ENCODE measurements at places on chromosomes 16 and 17.

- DNase-seq, result no peak
Observed at GRCh38 chr16:53908731-53909130, 204.8 kb downstream of the FTO start.

GRCh38 chr16:48136547-48137360 is 19.0 kb downstream of the ABCC12 start:
- DNase-seq, result peak; percentile 75

DNA sequence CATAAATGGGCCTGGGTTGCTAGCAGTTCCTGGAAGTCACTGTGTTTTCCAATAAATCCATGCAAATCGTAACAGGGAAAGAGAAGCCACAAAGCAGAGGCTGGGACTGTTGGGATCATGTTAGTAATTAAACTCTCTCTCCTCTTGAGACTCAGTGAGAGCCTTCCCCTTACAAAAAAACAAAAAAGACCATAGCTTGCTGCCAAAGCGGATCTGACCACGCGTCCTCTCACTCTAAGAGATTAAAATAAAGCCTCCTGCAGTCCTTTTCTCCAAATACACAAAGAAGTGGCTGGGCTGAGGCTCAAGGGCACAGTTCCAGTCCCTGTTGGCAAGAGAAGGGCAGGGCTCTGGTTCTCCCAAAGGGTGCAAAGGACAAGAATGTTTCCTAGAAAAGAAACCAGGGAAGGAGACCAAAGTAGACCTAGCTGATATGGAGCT is 38.5 kb downstream of the PIGL start:
- no peak for DNase-seq

DNA sequence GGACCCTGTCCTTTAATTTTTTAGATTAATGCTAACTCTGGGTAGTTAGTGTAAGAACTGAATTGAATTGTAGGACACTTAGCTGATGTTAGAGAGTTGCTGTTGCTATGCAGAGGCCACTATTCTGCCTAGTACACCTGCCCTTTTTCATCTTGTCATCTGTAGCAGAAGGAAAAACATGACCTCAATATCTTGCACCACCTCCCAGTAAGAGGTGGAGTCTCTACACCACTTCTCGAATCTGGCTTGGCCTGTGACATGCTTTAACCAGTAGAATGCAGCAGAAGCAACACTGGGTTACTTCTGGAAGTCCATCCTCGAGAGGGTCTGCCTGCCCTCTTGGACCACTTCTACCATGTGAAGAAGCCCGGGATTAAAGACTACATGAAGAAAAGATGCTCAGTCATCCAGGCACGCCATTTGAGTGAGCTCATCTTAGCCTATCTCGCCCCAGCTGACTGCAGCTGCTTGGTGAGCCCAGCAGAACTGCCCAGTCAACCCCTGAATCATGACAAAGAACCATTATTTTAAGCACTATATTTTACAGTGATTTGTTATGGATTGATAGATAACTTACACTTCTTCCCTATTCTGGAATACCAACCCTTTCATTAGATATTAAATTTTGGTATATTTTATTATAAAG is 153.5 kb downstream of the MYO1D start:
- no peak for DNase-seq

DNA sequence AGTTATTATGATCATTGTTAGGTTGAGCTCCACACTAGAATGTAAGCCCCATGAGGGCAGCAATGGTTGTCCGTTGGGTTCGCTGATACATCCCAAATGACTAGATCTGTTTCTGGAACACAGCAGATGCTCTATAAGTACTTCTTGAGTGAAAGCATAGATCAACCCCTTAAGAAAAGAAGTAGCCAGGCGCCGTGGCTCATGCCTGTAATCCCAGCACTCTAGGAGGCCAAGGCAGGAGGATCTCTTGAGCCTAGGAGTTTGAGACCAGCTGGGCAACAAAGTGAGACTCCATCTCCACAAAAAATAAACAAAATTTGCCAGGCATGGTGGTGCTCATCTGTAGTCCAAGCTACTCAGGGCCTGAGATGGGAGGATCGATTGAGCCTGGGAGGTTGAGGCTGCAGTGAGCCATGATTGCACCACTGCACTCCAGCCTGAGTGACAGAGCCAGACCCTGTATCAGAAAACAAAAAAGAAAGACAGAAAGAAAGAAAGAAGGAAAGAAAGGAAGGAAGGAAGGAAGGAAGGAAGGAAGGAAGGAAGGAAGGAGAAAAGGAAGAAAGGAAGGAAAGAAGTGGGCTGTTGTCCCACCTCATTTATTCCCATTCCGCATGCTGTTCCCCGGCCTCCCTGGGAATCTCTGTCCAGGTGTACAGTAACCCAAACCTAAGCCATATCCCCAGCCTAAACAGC is 54.4 kb upstream of the RPL38 start:
- DNase-seq, result no peak

DNA sequence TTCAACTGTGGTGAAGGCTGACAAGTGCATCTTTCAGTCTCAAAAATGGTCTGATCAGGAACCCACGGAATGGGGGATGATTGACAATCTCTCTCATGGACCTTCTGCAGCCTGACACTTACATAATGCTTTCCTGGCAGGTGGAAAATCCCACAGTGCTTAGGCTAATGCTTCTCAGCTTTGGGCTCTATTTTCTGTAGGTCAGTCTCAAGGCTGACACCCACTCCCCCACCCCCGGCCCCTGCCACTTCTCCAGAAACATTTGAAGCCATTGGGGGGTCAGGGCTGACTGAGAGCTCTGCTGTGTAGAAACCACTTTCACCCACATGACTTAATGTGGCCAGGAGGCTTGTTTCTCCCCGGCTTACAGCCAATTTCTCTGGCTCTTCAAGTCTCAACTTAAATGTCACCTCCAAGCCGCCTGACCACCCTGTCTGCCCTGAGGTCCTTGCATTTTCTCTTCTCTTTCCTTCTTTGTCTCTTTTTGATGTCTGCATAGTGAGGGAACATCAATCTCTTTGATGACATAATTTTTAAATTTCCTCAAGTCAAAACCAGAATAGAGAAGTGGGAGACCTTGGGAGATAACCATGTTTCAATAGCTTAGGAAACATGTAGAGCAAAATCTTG is 16.7 kb upstream of the IRF8 start:
- no peak for DNase-seq

DNA sequence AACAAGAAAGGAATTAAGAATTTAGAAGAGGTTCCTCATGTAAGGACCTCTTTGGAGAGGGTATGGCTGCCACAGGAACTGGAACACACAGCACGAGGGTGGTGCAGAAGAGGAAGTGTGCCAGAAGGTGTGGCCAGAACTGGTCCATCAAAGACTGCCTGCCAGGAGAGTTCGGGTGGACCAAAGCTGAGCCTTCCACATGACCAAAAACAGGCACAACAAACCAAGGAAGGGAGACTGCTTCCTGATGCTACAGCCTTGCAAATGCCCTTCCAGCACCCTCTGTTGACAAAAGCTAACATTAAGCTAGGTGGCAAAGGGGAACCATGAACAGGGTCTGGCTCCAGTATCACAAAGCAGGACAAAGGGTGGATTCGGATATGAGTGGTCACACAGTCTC is 125.8 kb upstream of the TMEM97 start:
- no peak for DNase-seq

- peak; percentile 65 for DNase-seq
Observed at GRCh38 chr16:28823873-28824716, 1.3 kb downstream of the ATXN2L start.

DNA sequence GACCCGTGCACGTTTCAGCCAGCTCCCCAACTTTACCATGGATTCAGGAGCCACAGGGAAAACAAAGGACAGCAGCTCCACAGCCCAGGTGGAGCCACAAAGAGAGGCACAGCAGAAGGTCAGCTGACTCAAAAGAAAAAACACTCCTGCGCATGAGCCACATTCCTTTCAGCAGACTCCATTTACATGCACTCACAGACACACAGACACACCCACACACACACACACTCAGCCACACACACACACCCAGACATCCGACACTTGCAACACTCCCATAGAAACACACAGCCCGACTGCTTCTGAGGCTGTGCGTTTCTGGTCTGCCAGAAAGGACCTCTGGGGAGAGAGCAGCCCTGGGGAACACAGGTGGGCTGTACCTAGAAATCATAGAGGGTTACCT is 2335.5 kb downstream of the TP53TG3F start:
- no peak for DNase-seq

- DNase-seq, result no peak
Observed at GRCh38 chr17:81808778-81809555, 5.0 kb downstream of the GCGR start.

DNA sequence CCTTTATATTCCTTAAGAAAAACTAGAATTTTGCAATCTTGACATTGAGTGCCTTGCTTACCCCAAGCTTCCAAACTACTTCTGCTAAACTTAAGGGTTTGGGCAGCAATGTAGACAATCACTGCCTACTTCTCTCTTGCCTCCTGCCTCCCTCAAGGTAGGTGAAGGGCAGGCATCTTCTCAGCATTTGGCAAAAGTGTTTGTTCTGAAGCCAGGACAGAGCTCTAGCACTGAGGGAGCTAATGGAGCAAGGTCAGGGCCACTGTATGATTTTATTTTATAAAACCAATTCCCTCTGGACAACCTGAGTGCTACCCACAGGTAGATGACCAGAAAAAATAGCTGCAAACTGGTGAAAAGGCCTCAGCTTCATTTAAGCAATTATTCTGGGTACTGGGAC is 111.8 kb downstream of the IRX3 start:
- no peak for DNase-seq

DNA sequence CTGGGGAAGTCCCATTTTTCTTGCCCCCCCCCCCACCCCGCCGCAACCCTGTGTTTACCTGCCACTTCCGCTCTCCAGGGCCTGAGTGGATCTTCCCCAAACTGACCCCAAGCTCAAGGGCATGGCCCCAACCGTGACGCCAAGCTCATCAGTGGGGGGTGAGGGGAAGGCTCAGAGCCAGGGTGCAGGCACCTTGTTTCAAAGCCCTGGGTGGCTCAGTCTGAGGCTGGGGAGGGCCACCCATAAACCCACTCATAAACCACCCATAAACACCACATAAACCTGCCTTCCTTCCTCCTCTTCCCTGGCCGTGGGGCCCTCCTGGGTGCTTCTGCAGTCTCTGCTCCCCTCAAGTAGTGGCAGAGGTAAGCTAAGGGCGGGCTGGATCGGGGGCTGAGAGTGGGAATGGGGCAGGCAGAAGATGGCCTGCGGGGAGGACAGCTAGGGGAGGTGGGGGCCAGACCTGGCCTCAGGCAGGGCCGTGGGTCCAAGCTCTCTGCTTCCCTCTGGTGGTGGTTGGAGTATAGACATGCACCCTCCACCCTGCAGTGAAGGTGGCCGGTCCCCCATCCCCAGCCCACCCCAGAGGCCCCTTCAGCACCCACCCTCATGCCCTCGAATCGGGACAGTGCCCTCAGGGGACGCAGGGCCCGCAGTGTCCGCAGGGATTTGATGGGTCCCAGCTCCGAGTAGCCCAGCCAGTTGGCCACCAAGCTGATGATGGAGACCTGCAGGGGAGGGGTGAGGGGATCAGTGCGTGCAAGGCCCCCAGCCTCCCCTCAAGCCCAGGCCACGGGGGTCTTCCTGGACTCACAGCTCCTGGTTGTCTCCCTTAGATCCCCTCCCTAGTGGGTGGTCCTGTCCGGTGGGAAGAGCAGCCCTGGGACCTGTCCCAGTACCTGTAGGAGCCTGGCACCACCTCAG is 14.6 kb upstream of the CD79B start:
- no peak for DNase-seq

DNA sequence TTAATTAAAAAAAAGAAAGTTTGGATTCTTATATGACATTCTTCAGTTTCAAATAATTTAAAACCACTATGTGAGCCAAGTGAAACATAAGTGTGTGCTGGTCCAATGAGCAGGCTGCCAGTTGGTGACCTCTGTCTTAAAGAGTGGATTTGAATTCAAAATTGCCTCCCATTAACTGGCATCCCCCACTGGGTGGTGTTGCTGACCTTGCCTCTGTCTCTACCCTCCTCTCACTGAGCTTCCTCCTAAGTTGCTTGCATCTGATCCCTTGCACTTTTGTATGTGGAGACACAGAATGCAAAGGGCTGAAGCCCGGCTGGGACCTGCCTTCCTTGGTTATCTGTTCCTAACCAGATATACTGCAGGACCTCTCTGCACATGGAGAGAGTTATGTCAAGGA is 160.6 kb downstream of the CYLD start:
- DNase-seq, result no peak

DNA sequence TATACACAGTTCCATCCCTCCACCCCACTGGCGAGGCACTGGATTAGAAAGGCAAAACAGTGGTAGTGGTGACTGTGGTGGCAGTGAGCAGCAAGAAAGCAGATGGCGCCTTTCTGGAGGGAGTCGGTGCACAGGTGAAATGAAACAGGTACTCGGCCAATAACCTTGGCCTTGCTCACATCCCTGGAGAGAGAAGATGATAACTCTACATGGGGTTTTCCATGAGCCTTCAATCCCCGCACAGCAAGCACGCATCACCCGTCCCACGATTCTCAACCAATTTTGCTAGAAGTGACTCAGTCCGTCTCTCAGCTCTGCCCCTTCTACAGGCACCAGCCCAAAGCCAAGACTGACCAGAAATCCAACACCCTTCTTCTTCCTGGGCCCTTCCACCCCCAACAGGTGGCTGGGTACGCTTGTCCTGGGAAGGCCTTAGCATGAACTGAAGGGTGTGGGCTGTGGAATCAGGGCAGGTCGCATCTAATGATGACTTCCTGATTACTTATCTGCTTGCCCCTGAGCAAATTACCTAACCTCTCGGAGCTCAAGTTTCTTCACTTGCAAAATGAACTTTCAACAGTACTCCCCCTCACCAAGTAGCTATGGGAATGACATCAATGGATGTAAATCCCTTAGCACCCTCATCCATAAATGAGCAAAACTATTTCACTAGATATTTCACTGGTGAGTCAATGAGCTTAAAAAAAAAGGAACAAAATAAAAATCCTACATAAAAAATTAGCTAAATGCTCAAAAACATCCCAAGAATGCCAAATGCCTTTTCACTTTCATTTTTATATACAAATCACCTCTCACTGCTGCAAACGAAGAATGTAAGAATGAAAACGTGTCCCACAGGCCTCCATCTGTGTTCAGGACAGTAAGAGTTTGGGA is 18.0 kb downstream of the XPO6 start:
- no peak for DNase-seq

DNA sequence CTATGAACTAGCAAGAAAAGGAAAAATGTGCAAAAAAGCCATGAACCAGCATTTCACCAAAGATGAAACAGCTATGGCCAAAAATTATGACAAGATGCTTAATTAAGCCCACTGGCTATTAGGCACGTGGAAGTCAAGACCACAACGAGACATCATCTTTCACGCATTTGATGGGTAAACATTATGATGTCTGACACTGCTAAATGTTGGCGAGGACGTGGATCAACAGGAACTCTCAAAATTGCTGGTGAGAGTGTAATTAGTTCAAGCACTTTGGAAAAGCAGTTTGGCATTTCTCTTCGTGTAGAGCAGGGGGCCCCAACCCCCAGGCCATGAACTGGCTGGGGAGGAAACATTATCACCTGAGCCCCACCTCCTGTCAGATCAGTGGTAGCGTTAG is 39.6 kb upstream of the ADGRG1 start:
- DNase-seq, result no peak

All from cerebellar nuclear complex (tissue), 1 donor.